ENCODE measurements at places on chromosomes 12 and 14. TPM values are rescaled to one million over a fixed set of nuclear protein-coding genes. Genes with fewer than 3 reads are reported as not detected.

PTPRB gene
- total RNA-seq, result 20.3 TPM

MED13L gene
- 88.9 TPM for total RNA-seq

DNA sequence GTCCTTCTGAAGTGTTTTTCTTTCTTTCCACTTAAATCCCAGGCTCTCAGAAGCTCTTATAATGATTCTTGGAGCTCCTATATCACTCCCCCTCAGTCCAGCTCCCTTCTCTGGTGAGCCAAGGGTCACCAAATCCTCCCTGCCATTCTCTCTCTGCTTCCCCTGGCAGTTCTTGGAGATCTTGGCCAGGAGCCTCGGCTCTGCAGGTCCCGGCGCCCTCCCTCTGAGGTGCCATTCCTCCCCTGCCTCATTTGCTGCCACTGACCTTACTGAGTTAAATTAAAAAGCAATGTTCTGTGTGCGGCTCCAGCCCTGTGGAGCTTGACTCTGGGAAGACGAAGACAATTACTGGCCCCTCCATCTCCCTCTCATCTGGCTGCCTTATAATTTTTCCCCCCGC, 7.0 kb downstream of the CISTR start:
- DNase-seq, result no peak
- no peaks in the 10 kb centered on the region for H3K4me1 ChIP-seq
- peaks cover 12% of the 10 kb centered on the region for H3K27me3 ChIP-seq
- no peak overlapping the region for H3K4me3 ChIP-seq
- H3K36me3 ChIP-seq, result no peaks in the 10 kb centered on the region

GRCh38 chr12:110015132-110015531, 15.9 kb downstream of the ANKRD13A start:
- no peak overlapping the region for H3K27ac ChIP-seq
- no peak for DNase-seq
- peaks cover 2% of the 10 kb centered on the region for H3K36me3 ChIP-seq
- no peak overlapping the region for H3K4me3 ChIP-seq

- peaks cover 7% of the 10 kb centered on the region for H3K36me3 ChIP-seq
- no peak for DNase-seq
- no peak overlapping the region for H3K4me3 ChIP-seq
- no peaks in the 10 kb centered on the region for H3K4me1 ChIP-seq
- no peaks in the 10 kb centered on the region for H3K27me3 ChIP-seq
- H3K27ac ChIP-seq, result no peak overlapping the region
Observed at GRCh38 chr14:21350539-21350938, 33.3 kb downstream of the SUPT16H start.

GRCh38 chr12:7078163-7078562, 14.1 kb downstream of the C1R start:
- no peaks in the 10 kb centered on the region for H3K27me3 ChIP-seq
- DNase-seq, result no peak
- no peak overlapping the region for H3K4me3 ChIP-seq
- no peaks in the 10 kb centered on the region for H3K4me1 ChIP-seq

DNA sequence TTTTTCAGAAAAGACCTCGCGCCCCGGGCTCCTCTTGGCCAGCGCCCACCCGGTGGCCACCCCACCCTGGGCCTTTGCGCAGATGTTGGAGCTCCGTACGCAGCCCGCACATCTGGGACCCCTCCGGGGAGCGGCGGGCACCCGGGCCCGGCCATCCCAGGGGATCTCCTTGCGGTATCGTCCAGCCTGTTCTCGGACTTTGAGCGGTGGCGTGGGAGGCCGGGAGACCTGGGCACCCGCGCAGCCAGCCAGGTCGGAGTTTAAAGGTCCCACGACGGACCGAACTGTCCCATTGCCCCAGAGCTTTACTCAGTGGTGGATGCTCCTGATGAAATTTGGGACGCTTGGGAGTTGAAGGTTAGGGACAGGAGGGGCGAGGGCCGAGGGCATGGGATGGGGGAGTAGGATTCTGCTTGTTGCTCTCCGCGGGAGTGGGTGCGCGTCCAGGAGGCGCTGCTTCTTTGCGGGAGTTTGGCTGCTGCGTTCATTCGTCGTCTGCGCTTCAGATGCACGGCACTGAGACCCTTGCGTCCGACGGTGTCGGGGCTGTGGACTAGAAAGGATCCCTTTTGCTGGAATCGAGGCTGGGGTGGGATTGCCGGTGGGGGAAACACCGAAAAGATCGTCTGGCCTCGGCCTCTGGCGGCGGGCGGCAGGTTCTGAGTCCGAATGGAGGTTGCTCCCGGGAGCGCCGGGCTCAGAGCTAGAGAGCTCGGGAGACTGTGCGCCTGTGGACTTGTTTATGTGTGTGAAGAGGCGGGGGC, 1.4 kb downstream of the NTF3 start:
- peaks cover 7% of the 10 kb centered on the region for H3K27me3 ChIP-seq
- peaks cover 4% of the 10 kb centered on the region for H3K4me1 ChIP-seq

GRCh38 chr12:130419116-130419515, 81.4 kb downstream of the PIWIL1 start:
- no peak for DNase-seq
- H3K27ac ChIP-seq, result no peak overlapping the region
- H3K27me3 ChIP-seq, result no peaks in the 10 kb centered on the region
- no peaks in the 10 kb centered on the region for H3K4me1 ChIP-seq
- no peak overlapping the region for H3K4me3 ChIP-seq
- H3K36me3 ChIP-seq, result no peaks in the 10 kb centered on the region

- H3K4me3 ChIP-seq, result no peak overlapping the region
- H3K27ac ChIP-seq, result no peak overlapping the region
- peak; percentile 29 for DNase-seq
- no peaks in the 10 kb centered on the region for H3K36me3 ChIP-seq
- no peaks in the 10 kb centered on the region for H3K4me1 ChIP-seq
- H3K27me3 ChIP-seq, result no peaks in the 10 kb centered on the region
Observed at GRCh38 chr12:93979189-93979588, 169.2 kb upstream of the PLXNC1 start.

DNA sequence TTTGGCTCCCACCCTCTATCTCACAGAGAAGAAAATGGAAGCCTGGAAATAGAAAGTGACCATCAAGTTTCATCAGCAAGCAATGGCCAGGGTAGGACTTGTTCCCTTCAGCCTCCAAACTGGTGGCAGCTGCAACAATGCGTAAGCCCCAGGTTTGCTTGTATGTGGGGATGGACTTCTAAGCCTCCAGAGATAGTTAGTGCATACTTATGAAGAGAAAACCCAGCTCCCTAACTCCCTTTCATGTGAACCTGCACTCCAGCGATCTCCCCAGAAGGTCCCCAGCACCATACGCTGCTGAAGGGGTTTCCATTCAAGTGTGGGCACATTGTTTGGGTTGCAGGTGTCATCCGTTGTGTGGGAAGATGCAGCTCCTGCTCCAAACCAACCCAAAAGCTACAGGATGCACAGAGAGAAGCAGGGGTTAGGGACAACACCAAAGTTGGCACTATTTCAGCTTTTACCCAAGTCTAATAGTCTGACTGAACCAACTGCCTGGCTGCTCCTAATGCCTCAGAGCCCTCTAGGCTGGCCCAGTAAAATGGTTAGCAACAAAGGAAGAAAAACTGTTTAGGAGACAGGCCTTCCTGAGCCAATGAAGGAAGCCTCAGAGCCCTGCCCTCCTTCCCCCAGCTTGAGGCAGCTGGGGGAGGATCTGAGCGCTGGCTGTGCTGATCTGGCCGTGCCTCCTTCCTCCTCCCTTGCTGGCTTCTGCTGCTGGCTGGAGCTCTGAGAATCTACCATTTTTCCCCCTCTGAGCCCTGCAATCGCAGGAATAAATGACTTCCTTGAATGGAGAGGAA, 12.3 kb downstream of the ZFP36L1 start:
- H3K27me3 ChIP-seq, result no peaks in the 10 kb centered on the region
- peak overlapping the region; percentile 66 for H3K27ac ChIP-seq
- peaks cover 19% of the 10 kb centered on the region for H3K4me1 ChIP-seq
- DNase-seq, result no peak

- no peak overlapping the region for H3K27ac ChIP-seq
- no peaks in the 10 kb centered on the region for H3K4me1 ChIP-seq
- H3K4me3 ChIP-seq, result no peak overlapping the region
- DNase-seq, result no peak
- no peaks in the 10 kb centered on the region for H3K27me3 ChIP-seq
Observed at GRCh38 chr12:22541496-22542155, 2.7 kb downstream of the C2CD5 start.

GRCh38 chr14:104877066-104877805, 12.2 kb downstream of the CEP170B start:
- H3K27me3 ChIP-seq, result no peaks in the 10 kb centered on the region
- H3K36me3 ChIP-seq, result no peaks in the 10 kb centered on the region
- H3K4me1 ChIP-seq, result peaks cover 3% of the 10 kb centered on the region
- H3K4me3 ChIP-seq, result no peak overlapping the region
- DNase-seq, result no peak

DNA sequence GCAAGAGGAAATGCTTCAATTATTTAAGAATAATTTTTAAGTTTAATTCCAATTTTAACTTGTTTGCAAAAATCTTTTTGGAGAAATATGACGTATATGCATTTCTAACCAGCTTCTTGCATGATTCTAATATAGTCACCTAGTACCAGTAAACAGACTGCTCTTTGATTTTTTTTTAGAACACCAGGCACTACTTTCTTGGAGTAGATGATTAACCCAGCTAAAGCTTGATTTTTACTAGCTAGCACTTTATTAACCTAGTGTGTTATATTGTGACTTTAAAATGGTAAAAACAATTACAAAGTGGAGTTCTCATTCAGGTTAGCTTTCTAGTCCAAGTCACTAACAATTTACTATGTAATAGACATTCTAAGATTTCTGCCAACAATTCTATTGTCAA, 32.6 kb upstream of the FGD4 start:
- H3K4me3 ChIP-seq, result no peak overlapping the region
- no peaks in the 10 kb centered on the region for H3K4me1 ChIP-seq
- H3K27ac ChIP-seq, result no peak overlapping the region

GRCh38 chr14:68076451-68076850, 256.9 kb downstream of the RAD51B start:
- no peaks in the 10 kb centered on the region for H3K36me3 ChIP-seq
- H3K27me3 ChIP-seq, result no peaks in the 10 kb centered on the region

GRCh38 chr14:74578479-74578878, 33.6 kb downstream of the LTBP2 start:
- no peak overlapping the region for H3K4me3 ChIP-seq
- no peaks in the 10 kb centered on the region for H3K4me1 ChIP-seq
- H3K27me3 ChIP-seq, result no peaks in the 10 kb centered on the region
- no peaks in the 10 kb centered on the region for H3K36me3 ChIP-seq
- H3K27ac ChIP-seq, result no peak overlapping the region

Measured in prostate gland (tissue), 2 donors.